ENCODE measurements at places on chromosomes 5 and 9.

GRCh38 chr5:175851311-175851710 lies 20.1 kb upstream of the CPLX2 start:
- no peak for DNase-seq
- no peak overlapping the region for H3K4me3 ChIP-seq
- no peaks in the 10 kb centered on the region for H3K4me1 ChIP-seq
- H3K36me3 ChIP-seq, result peaks cover 5% of the 10 kb centered on the region
- H3K27me3 ChIP-seq, result peaks cover 21% of the 10 kb centered on the region
- no peak overlapping the region for H3K27ac ChIP-seq

DNA sequence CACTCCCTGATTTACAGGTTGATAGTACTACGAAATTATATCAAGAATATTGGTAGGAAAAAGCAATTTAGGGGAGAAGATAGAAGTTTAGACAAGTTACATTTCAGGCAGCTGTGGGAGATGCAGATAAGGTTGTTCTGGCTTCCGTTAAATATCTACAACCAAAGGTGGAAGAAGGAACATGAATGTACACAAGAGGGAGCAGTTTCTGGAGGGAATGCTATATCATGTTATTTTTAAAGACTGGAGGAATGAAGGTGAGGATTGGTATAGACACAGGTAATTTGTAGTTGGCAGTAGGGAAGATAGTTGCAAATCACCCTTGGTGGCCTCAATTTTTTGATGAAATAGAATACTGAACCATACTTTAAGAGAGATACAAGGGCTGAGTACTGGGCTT lies 187.3 kb upstream of the NMUR2 start:
- no peak overlapping the region for H3K4me3 ChIP-seq
- DNase-seq, result no peak
- H3K27me3 ChIP-seq, result no peaks in the 10 kb centered on the region
- H3K36me3 ChIP-seq, result no peaks in the 10 kb centered on the region
- no peaks in the 10 kb centered on the region for H3K4me1 ChIP-seq

- no peak overlapping the region for H3K4me3 ChIP-seq
- H3K4me1 ChIP-seq, result no peaks in the 10 kb centered on the region
- no peak for DNase-seq
- H3K36me3 ChIP-seq, result no peaks in the 10 kb centered on the region
Observed at GRCh38 chr5:30108051-30108450, 1085.4 kb upstream of the CDH6 start.

DNA sequence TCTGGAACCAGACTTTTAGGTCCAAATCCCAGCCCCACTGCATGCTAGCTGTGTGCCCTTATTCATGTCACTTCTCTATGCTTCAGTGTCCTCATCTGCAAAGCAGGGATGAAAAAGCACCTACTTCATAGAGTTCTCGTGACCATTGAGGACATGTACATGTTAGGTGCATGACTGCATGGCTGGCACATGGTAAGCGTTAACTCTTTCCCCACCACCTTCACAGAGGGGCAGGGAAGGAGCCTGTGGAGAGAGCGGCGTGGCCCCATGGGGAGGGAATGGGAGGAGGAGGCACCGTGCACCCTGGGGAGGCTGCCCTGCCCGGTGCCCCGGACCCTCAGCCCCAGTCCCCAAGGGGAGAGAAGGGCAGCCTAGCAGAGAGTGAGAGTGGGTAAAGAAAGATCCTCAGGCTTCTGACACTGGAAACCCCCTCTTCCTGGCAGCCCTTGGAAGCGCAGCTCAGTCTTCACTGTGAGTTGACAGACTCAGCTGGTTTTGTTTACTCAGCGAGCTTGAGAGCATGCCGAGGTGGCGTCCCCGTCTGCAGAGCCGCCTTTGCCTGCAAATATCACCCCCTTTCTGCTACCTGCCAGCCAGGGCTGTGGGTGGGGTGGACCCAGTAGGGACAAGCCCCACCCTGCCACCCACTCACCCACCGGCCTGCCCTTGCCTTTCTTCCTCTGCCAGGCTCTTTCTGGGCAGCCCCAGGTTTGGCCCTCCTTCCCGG lies 10.6 kb upstream of the ANGPTL2 start:
- DNase-seq, result no peak
- H3K4me1 ChIP-seq, result peaks cover 4% of the 10 kb centered on the region
- no peak overlapping the region for H3K27ac ChIP-seq
- H3K36me3 ChIP-seq, result peaks cover 9% of the 10 kb centered on the region
- no peak overlapping the region for H3K4me3 ChIP-seq

- no peak overlapping the region for H3K4me3 ChIP-seq
- H3K27ac ChIP-seq, result no peak overlapping the region
- no peak for DNase-seq
- H3K4me1 ChIP-seq, result no peaks in the 10 kb centered on the region
- peaks cover 2% of the 10 kb centered on the region for H3K27me3 ChIP-seq
Observed at GRCh38 chr5:113371721-113372196, 63.0 kb downstream of the TSSK1B start.

DNA sequence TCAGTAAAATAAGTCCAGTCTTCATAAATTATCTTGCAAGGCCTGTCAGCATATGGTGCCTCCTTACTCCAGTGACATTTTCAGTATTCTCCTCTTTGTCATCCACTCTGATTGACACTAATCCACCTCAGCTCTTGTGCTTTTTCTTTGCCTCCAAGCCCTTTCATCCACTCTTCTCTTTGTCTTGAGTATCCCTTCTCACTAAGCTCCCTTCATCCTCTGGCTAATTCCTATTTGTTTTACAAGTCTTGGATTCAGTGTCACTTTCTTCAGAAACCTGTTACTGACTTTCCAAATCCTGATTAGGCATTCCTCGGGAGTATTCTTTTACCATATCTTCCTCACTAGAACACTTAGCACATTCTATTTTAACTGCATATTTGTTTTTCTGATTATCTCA lies 100.6 kb upstream of the VCAN start:
- H3K36me3 ChIP-seq, result no peaks in the 10 kb centered on the region
- H3K27me3 ChIP-seq, result peaks cover 7% of the 10 kb centered on the region
- DNase-seq, result no peak
- H3K4me1 ChIP-seq, result no peaks in the 10 kb centered on the region
- no peak overlapping the region for H3K27ac ChIP-seq

GRCh38 chr9:129232839-129233591 lies 55.0 kb upstream of the IER5L start:
- H3K27ac ChIP-seq, result no peak overlapping the region
- H3K36me3 ChIP-seq, result peaks cover 3% of the 10 kb centered on the region
- peaks cover 31% of the 10 kb centered on the region for H3K4me1 ChIP-seq
- no peak overlapping the region for H3K4me3 ChIP-seq

DNA sequence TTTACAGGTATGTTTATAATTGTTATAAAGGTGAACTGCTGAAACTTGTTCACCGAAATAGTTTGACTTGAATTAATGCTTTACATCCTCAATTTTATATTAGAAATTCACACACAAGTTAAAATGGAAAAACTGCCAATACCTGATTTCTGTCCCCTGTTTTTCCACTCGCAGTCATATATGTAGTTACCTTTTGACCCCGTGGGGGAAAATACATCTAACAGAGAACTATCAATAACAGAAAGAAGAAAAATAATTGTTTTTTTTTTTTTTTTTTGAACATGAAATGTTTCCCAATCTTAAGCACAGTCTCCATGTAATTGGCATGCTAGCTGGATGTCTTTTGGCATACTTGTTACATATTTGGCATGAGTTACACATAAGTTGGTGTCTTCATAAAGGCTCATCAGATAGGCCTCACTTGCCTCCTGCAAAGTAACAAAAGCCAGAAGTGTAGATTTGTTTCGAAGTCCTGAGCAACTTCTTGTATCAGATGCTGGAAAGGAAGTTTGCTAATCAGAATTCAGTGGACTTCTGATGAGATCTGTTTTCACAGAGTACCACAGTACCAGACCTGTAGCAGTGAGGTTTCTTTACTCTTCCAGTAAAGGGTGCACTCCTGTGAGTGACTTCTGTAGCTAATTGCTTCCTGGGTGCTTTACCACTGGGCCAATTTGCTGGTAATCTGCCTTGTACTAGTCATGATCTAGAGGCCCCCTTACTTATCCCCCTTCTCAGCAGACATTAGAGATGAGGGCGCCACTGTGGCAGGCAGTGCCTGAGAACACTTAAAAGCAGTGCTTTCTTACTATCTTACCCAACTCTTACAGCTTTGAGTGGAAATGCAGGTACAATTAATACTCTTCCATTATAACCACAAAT lies 36.2 kb upstream of the CXXC5 start:
- no peak for DNase-seq
- H3K27ac ChIP-seq, result peak overlapping the region; percentile 82
- no peaks in the 10 kb centered on the region for H3K27me3 ChIP-seq
- peaks cover 15% of the 10 kb centered on the region for H3K4me1 ChIP-seq

DNA sequence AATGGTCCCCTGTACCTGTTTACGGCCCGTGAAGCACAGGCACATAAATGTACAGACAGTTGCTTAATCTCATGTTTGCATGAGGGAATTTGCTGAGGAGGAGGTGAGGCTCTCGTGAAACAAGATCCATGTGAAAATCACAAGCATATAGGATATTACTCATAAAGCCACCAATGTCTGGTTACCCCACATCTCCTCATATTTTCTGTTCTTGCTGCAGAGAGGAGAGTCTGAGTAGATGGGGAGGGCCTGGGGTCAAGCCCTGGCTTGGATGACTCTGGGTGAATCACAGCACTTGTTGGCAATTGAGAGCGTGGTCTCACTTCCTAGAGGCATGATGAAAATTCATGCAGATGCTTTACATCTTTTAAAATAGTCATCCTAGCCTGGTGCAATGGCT lies 975 bp downstream of the AGXT2 start:
- no peaks in the 10 kb centered on the region for H3K4me1 ChIP-seq
- peaks cover 10% of the 10 kb centered on the region for H3K27me3 ChIP-seq
- H3K36me3 ChIP-seq, result no peaks in the 10 kb centered on the region
- H3K27ac ChIP-seq, result no peak overlapping the region
- DNase-seq, result no peak

- H3K4me1 ChIP-seq, result peaks cover 9% of the 10 kb centered on the region
- no peak overlapping the region for H3K4me3 ChIP-seq
- H3K27ac ChIP-seq, result no peak overlapping the region
- no peak for DNase-seq
Observed at GRCh38 chr5:133421394-133421793, 190.9 kb downstream of the FSTL4 start.

DNA sequence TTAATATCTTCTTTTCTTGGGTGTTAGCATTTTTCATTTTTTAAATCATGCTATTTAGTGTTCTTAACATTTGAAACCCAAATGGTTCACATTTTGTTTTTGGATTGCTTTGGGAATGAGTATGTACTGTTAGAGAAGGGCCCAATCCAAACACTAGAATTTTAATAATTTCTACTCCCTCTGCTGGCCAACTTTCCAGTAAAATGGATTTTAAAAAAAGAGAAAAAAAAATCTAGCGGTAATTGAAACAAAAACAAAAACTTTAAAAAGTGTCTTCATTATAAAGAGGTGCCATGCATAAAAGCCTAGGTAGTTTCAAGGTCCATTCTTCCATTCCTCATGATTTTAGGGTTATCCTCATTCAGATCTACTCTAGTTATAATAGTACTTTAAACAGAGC lies 32.1 kb upstream of the RICTOR start:
- no peak overlapping the region for H3K27ac ChIP-seq
- no peak overlapping the region for H3K4me3 ChIP-seq
- no peak for DNase-seq
- no peaks in the 10 kb centered on the region for H3K4me1 ChIP-seq

DNA sequence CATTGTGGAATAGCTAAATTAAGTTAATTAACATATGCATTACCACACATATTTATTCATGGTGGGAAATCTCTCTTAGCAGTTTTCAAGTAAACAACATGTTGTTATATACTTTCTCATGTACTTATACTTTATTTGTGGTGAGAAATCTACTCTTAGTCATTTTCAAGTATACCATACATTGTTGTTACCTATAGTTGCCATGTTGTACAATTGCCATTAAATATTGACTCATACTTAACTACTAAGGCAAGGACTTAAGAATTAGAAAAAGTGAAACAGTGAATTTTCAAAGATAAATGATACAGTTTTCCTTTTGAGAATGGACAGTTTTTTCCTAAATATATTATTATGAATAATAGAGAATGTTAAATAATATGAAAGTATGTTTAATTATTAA lies 27.7 kb downstream of the UGCG start:
- H3K27ac ChIP-seq, result no peak overlapping the region
- peaks cover 5% of the 10 kb centered on the region for H3K36me3 ChIP-seq
- no peak for DNase-seq
- peaks cover 16% of the 10 kb centered on the region for H3K4me1 ChIP-seq
- no peaks in the 10 kb centered on the region for H3K27me3 ChIP-seq

GRCh38 chr5:33332804-33333203 lies 108.0 kb upstream of the TARS1 start:
- no peaks in the 10 kb centered on the region for H3K4me1 ChIP-seq
- no peak overlapping the region for H3K27ac ChIP-seq
- no peak overlapping the region for H3K4me3 ChIP-seq

DNA sequence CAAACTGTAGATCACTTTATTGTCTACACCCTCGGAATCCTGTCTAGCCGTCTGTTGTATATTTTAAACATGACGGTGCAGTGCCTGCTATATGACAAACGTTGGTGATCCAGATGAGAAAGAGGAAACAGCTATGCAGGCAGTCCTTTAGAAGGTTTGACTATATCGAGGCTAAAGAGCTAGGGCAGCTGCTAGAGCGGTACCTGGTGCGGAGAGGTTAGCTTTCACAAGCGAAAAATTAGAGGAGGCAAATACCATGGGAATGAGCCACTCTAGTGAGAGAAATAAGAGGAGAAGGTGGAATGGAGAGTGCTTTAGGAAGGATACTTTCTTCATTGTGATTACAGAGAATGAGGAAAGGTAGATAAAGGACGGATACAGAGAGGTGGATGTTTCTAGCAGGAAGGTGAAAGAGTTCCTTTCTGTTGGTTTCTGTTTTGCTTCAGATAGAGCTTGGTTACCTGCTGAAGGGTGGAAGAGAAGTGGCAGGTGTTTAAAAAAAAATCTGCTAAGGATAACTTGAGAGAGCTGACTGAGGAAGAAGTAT lies 959 bp upstream of the FBXL17 start:
- H3K27me3 ChIP-seq, result no peaks in the 10 kb centered on the region
- peaks cover 20% of the 10 kb centered on the region for H3K4me1 ChIP-seq
- DNase-seq, result no peak
- peaks cover 2% of the 10 kb centered on the region for H3K36me3 ChIP-seq

- peaks cover 9% of the 10 kb centered on the region for H3K36me3 ChIP-seq
- no peak overlapping the region for H3K4me3 ChIP-seq
- DNase-seq, result no peak
- H3K27me3 ChIP-seq, result peaks cover 3% of the 10 kb centered on the region
- H3K4me1 ChIP-seq, result peaks cover 6% of the 10 kb centered on the region
Observed at GRCh38 chr9:35795695-35796094, 4.3 kb downstream of the NPR2 start.

- DNase-seq, result no peak
- H3K36me3 ChIP-seq, result no peaks in the 10 kb centered on the region
- no peak overlapping the region for H3K4me3 ChIP-seq
- no peak overlapping the region for H3K27ac ChIP-seq
Observed at GRCh38 chr9:114054191-114054690, 23.9 kb downstream of the AMBP start.

GRCh38 chr5:190366-191035 lies 794 bp upstream of the LRRC14B start:
- DNase-seq, result no peak
- H3K27ac ChIP-seq, result no peak overlapping the region
- H3K36me3 ChIP-seq, result no peaks in the 10 kb centered on the region
- H3K4me1 ChIP-seq, result peaks cover 11% of the 10 kb centered on the region
- H3K4me3 ChIP-seq, result no peak overlapping the region

Measured in memory B cell (primary cell).